Stimulated activated CD4-positive, alpha-beta T cell treated with anti-CD3 and anti-CD28 coated beads, Interleukin-15, amount 100 ng/mL, for 1 hour (primary cell): ENCODE measurements at places on chromosomes 1 and 21.

DNA sequence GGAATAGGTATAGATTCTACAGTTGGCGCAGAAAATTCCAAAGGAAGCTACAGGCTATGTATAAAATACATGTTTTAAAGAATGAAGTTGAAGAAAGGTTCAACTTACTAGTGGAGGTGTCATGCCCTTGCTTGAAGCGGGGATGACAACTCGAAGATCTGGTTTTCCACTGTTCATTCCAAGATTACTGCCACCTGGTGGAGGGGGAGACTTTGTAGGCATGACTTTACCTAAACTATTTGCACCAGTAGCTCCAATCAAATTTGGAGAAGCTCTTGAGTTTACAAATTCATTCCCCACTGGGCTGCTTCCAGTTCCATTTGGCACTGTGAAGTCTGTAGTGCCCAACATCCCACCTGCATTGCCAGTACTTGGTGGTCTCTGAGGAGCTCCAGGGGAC, 81.7 kb downstream of the AXDND1 start:
- DNase-seq, result no peak

GRCh38 chr1:8862528-8862927, 16.0 kb downstream of the ENO1 start:
- DNase-seq, result no peak

GRCh38 chr1:234581063-234581714, 28.8 kb downstream of the IRF2BP2 start:
- DNase-seq, result no peak

DNA sequence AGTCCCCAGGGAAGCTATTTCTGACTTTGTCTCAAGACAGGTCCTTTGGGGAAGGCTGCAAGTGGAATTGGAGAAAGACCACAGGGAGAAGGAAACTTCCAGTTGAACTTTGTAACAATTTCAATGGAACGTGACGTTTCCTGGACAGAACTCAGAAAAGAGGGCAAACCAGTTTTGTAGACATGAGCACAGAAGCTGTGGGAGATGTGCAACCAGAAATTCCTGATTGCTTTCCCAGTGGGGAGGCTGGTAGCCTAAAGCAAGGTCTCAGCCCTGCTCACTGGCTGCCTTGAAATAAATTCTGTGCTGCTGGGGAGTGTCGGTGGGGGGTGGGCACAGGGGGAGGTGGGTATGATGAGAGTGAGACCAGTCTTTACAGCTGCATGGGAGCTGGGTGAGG, 1206.7 kb upstream of the ADGRL2 start:
- no peak for DNase-seq

DNA sequence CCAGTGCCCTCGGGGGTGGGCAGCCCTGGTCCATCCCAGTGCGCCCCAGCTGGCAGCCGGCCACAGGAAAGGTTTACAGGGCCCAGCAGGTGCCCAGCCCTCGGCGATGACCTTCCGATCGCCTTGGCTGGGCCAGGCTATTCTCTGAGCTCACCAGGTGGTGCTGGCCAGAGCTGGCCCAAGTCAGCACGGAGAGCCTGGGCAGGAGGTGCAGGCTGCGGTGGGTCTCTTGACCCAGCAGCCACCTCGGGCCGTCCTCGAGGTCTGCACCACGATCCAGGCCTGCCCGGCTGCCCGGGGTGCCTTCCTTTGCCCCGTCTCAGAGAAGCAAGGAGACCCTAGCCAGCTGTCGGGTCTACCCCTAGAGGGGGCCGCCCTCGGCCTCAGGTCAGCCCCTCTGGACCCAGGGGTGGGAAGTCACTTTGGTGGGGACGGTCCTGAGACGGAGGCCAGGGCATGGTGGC, 370 bp downstream of the PERM1 start:
- no peak for DNase-seq
